Posterior vena cava (tissue), 2 donors: ENCODE measurements at places on chromosomes 2 and 18. TPM values are rescaled to one million over a fixed set of nuclear protein-coding genes. Genes with fewer than 3 reads are reported as not detected.

Gene CYP27A1
- total RNA-seq, result 9.0 TPM

GRCh38 chr2:29073933-29074332 lies 390 bp downstream of the PCARE start:
- DNase-seq, result no peak

DNA sequence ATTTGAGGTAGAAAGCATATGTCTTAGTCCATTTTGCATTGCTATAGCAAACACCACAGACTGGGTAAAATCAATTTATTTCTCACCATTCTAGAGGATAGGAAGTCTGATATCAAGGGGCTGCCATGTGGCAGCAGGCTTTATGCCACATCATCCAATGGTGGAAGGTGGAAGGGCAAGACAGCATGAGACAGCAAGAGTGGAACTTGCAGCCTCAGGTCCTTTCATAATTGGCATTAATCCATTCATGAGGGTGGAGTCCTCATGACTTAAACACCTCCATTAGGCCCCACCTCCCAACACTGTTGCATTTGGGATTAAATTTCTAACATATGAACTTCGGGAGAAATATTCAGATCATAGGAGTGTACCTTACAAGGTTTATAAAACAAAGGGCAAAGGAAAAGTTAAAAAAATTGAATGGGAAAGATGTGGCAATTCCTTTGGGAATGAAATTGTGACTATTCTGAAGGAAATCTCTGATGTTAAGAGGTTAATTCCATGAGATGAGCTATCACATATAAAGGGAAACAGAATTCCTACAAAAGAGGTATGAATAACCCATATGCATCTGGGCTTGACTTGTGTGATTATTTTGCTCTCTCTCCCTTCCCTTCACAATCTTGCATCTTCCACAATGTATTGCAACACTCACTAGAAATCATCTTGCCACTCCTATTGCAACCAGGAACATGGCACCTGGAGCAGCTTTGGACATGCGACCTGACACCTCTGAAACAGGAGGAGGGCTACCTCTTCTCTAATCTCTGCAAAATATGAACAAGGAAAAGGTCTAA lies 507.8 kb downstream of the EPHA4 start:
- DNase-seq, result no peak

Gene ANKRD44
- 24.5 TPM for total RNA-seq

- no peak for DNase-seq
These were observed 121.0 kb downstream of the MYO1B start for GRCh38 chr2:191366199-191366598.

DNA sequence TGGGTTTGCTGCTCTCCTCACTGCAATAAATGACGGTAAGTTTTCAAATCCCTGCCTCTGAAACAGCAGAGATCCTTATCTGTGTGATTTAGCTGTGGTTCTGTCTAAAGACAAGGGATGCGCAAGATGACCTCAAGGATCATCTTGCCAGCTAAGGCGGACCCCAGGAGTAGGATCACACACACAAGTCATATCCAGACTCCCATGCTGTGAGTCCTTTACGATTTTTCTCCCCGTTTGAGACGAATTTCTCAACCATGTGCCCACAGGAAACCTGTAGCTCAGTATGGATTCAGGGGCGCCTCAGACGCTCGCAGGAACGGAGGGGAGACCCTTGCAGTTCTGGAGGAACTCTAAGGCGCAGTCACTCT lies 11.1 kb upstream of the DCTN1 start:
- no peak for DNase-seq

- no peak for DNase-seq
These were observed 13.5 kb upstream of the PRSS56 start for GRCh38 chr2:232506709-232507108.

Gene SPR
- total RNA-seq, result 14.3 TPM

Gene IL36G
- total RNA-seq, result not detected

- no peak for DNase-seq
These were observed 890.2 kb upstream of the ZEB2 start for GRCh38 chr2:145410086-145410485.

Gene SCYGR4
- not detected for total RNA-seq

DNA sequence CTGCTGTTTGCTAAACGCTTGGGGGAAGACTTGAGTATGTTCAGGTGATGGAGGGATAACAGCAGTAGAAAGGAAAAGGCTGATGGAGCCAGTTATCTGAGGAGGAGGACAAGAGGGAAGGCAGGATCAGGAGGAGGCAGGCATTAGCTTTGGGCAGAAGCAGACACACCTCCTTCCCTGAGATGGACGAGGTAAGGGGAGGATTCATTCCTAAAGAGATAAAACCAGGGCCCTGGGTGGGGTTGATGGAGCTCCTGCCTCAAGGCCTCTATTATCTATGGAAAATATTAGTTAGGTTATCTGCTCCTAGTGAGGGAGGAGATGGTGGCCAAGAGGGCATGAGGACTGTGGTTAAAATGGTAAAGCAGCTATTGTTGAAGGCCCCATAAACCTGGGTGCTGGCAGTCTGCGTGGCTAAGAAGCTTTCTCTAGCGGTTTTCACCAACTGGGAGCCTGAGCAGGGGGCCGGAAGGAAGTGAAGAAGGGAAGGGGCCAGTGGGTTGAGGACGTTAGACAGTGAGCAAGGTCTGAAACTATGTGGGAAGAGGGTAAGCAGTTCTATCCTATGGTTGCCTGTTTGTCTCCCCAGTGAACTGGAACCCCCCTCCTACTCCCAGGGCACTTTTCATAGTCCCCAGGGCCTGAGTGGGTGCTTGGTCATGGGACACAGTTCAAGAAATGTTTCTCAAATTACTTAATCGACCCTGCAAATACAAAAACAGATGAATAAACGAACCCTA lies 56.6 kb upstream of the HK2 start:
- DNase-seq, result no peak

DNA sequence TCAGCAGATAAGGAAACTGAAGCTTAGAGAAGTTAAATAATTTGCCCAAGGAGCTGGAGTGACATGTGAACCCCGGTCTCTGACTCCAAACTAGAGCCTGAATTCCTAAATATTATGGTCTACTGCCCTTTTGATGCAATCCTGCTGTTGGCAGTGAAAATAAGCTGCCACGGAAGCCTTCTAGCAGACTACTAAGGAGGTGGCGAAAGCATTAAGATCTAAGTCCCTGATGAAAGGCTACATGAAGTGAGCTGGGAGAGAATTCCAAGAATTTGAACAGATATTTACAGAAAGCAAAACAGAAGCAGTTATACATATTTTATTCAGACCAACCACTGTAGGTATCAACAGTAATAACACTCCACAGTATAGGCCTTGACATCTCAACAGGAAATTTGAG lies 28.1 kb downstream of the TRMT61B start:
- no peak for DNase-seq

DNA sequence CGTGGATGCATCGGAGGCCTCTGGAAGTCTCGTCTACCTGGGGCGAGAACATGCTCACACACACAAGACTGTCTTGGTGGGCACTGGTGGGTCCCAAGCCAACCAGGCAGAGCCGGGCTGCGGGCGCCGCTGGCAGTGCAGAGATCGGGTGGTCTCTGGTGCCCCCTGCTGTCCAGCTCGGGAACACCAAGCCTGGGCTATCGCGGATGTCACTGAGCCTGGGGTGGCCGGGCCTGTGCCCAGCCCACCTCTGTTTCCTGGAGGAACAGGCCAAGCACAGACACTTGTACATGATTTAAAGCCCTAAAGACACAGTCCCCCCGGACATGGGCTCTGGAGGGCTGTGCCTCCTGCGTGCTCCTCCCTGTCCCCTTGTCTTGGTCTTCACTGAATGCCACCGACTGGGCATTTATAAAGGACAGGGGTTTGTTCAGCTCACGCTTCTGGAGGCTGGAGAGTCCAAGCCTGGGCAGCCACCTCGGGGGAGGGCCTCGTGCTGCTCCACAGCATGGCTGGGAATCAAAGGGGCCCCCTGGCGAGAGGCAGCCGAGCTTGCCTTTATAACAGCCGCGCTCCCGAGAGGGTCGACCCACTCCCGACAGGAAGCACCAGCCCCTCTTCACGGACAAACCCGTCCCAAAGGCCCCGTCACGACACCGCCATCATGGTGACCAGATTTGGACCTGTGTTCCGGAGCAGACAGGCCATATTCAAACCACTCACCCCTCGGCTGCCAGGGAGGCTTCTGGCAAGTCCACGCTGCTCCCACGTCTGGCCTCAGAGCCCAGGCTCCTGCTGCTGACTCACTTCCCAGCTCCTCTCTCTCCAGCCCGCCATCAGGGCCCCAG lies 3.6 kb upstream of the OTOS start:
- peak; percentile 90 for DNase-seq

DNA sequence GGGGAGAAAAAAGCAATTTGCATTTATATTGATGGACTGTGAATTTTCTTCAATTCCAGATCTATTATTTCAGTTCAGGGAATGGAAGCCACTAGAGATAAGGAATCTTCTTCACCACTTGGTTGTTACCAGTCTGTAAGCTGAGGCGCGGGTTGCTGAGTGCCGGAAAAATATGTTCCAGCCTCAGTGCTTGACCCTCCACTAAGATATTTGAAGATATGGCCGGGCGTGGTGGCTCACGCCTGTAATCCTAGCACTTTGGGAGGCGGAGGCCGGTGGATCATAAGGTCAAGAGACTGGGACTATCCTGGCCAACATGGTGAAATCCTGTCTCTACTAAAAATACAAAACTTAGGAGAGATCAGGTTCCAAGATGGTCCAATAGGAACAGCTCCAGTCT lies 9.1 kb upstream of the HMSD start:
- no peak for DNase-seq

GRCh38 chr2:128736046-128736688 lies 417.5 kb upstream of the HS6ST1 start:
- no peak for DNase-seq

- DNase-seq, result no peak
These were observed 129.2 kb downstream of the BCL11A start for GRCh38 chr2:60424233-60424632.

Gene C1QL2
- total RNA-seq, result not detected

DNA sequence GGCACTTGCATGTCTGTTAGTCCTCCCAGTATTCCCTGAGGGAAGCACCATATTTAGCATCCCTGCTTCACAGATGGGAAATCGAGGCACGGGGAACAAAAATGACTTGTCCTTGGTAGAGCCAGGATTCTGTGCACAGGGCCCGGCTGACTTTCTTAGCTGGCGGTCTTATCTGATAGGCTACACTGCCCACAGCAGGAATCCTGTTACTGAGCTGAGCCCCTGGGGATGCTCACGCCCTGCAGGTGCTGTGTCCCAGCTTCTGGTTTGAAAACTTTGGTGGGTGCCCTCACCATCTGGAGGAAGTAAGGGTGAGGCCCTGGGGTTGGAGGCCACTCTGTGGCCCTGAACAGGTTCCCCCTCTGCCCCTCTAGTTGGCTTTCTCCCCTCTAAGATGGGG lies 68.4 kb upstream of the MCFD2 start:
- no peak for DNase-seq

DNA sequence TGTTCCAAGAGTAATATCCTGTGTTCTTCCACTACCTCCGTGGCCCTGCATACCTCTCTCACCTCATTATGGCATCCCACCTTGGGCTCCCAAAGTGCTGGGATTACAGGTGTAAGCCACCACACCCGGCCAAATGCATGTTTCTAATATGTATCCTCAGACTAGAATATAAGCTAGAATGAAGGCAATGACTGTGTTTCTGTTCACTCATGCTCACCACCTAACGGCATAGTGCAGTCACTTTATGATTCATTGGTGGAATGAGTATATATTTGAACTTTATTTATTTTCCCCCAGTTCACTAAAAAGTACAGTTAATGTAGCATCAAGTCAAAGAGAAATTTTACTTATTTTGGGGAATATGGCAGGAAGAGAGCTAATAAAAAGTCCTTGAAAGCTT lies 11.3 kb downstream of the PIGN start:
- no peak for DNase-seq

GRCh38 chr2:61658841-61659780 lies 121.0 kb upstream of the XPO1 start:
- DNase-seq, result no peak

- DNase-seq, result no peak
These were observed 392.7 kb upstream of the FANCL start for GRCh38 chr2:58633613-58634365.

- DNase-seq, result no peak
These were observed 56.7 kb upstream of the ZDBF2 start for GRCh38 chr2:206217743-206218142.

- DNase-seq, result no peak
These were observed 168.5 kb downstream of the SUCLG1 start for GRCh38 chr2:84290537-84290936.

- no peak for DNase-seq
These were observed 264.8 kb downstream of the C1D start for GRCh38 chr2:67797801-67798540.

DNA sequence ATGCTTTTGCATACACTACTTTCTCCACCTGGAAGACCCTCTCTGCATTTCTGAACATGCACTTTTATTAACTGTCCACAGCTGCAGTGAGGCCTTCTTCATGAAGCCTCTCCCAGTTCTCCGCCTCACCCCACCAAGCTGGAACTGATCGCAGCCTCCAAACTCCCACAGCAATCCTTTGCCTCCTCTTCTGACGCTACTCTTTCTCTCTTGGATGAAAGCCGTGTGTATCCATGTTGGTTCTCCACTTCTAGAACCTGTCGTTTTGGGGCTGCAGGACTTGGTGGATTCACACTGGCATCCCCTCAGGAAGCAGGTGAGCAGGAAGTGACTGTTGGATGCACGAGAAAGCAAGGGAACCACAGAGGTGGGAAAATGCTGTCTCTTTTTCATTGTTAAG lies 288.6 kb downstream of the MYCN start:
- no peak for DNase-seq

DNA sequence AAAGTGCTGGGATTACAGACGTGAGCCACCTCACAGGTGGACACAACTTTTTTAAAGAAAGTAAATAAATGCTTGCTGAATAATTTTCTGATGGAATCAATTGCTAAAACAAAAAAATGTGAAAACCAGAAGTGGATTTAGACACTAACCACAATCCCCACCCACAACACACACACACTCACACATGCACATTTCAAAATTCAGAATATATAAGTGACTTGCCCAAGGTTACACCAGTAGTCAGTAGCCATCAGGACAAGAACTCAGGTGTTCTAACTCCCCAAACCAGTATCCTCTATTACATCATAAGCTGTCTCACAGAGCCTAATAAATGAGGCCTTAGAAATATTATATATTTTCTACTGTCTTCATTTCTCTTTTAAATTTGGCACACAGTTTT lies 1923.6 kb upstream of the PIK3C3 start:
- no peak for DNase-seq

DNA sequence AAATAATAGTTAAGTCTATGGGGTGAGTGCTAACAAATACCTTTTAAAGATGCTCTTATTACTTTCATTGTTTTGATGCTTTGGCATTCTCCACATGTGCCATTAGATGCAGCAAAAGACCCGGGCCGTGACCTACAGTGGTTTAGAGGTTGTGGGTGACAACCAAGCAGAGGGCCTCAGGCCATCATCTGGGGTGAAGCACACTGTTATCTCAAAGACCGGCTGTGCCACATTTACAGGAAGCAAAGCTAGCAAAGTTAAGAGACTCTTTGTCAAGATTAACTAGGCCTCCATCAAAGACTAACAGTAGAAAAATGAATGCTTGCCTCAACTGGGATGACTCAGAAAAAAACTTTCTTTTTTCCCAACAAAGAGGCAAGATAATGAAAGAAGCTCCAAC lies 695.3 kb downstream of the SATB2 start:
- DNase-seq, result no peak

Gene ATP8B1
- total RNA-seq, result 27.7 TPM

- no peak for DNase-seq
These were observed 101.6 kb upstream of the SIX3 start for GRCh38 chr2:44839771-44840502.

Gene SGPP2
- total RNA-seq, result not detected

Gene CAB39
- total RNA-seq, result 62.3 TPM

Gene PLB1
- total RNA-seq, result 3.2 TPM

Gene SCN9A
- 2.5 TPM for total RNA-seq
